GM23248 (cell line): ENCODE measurements at places on chromosomes 5 and 9. TPM values are rescaled to one million over a fixed set of nuclear protein-coding genes. Genes with fewer than 3 reads are reported as not detected.

The NMUR2 gene
- total RNA-seq = not detected in 2 replicates

The PKD2L2 gene
- total RNA-seq = not detected in 2 replicates

The PTPDC1 gene
- total RNA-seq = 6.1 and 11.4 TPM in 2 replicates

- no peak for DNase-seq
Measured at GRCh38 chr5:113755516-113755915, 242.0 kb downstream of the YTHDC2 start.

- DNase-seq = peak; percentile 51
Measured at GRCh38 chr9:4292781-4293180, 7.1 kb downstream of the GLIS3 start.

DNA sequence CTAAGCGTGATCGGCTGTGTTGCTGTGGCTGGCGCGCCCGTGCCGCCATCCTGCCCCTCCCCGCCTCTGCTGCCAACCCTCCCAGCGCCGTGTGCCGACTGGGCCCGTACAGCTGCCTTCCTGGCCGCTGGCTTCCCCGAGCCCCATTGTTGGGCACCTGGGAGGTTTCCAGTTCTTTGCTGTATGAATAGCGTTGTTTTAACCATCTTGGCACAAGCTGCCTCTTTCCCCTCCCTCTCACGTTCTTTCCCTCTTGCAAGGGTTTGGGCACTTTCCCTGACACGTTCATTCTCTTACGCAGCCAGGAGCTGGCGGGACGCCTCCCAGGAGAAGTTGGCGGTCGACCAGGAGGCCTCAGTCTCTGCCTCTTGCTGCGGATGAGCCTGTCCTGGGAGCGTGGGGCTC lies 43.1 kb upstream of the RXRA start:
- DNase-seq = peak; percentile 86

GRCh38 chr9:94672811-94673487 lies 33.6 kb upstream of the FBP1 start:
- DNase-seq = peak; percentile 79

- DNase-seq = no peak
Measured at GRCh38 chr5:55582256-55582655, 47.5 kb upstream of the PLPP1 start.

DNA sequence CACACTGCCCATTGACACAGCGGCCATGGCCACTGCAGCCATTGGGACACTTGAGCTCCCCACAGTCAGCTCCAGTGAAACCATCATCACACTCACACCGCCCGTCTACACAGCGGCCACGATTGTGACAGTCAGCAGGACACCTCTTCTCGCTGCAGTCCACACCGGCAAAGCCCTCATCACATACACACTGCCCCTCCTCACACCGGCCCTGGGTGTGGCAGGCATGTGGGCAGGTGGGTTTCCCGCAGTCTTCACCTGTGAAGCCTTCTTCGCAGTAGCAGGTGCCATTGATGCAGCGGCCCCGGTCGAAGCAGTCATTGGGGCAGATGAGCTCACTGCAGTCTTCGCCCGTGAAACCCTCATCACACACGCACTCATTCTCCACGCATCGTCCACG lies 31.5 kb downstream of the TNC start:
- no peak for DNase-seq

DNA sequence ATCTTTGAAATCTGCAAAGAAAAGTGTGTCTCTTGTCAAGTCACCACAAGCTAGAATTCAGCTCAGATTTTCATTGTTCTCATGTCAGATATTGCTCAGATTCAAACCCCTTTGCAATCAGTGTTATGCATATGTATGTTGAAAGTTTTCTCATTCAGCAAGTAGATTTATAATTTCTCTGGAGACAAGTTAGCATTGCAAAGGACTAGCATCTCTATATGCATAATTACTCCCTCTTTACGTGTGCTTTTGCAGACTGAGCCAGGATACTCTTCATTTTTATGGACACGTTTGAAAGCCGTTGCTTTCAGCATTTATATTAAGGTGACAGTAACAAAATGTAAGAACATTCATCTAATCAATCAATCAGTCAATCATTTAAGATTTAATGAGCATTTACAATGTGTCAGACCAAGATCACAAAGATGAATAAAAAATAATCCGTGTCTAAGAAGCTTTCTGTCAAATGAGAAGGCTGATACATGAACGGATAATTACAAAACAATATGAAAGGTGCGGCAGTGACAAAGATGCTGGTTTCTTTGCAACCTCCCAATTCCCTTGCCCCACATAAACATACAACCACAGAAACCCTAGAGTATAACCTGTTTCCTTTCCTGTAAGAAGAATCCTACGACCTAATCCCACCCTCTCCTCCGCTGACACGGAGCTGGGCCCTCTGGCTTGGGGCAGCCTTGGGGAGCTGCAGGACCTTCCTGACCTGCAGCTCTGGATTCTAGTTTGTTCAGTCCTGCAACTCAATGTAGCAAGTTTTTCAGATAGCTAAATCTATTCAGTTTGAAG lies 14.9 kb downstream of the CFAP95 start:
- DNase-seq = no peak
